Psoas muscle (tissue), 8 donors: ENCODE measurements at places on chromosomes 4 and X. TPM values are rescaled to one million over a fixed set of nuclear protein-coding genes. Genes with fewer than 3 reads are reported as not detected.

DNA sequence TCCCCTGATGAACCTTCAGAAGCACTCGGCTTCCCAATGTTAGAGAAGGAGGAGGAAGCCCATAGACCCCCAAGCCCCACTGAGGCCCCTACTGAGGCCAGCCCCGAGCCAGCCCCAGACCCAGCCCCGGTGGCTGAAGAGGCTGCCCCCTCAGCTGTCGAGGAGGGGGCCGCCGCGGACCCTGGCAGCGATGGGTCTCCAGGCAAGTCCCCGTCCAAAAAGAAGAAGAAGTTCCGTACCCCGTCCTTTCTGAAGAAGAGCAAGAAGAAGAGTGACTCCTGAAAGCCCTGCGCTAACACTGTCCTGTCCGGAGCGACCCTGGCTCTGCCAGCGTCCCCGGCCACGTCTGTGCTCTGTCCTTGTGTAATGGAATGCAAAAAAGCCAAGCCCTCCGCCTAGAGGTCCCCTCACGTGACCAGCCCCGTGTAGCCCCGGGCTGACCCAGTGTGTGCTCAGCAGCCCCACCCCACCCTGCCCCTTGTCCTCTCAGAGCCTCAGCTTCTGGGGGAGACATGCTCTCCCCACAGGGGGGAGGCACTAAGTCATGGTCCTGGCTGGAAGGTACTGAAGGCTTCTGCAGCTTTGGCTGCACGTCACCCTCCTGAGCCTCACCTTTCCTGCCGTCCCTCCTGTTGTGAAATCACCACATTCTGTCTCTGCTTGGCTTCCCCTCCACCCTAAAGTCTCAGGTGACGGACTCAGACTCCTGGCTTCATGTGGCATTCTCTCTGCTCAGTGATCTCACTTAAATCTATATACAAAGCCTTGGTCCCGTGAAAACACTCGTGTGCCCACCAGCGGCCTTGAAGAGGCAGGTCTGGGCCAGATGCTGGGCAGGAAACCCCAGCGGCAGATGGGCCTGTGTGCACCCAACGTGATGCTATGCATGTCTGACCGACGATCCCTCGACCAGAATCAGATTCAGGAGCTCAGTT, 34.7 kb downstream of the NOP14 start:
- H3K27ac ChIP-seq: no peak overlapping the region
- H3K27me3 ChIP-seq: no peaks in the 10 kb centered on the region
- peak; percentile 33 for DNase-seq
- H3K4me3 ChIP-seq: no peak overlapping the region
- peaks cover 6% of the 10 kb centered on the region for H3K36me3 ChIP-seq
- peaks cover 28% of the 10 kb centered on the region for H3K4me1 ChIP-seq

DNA sequence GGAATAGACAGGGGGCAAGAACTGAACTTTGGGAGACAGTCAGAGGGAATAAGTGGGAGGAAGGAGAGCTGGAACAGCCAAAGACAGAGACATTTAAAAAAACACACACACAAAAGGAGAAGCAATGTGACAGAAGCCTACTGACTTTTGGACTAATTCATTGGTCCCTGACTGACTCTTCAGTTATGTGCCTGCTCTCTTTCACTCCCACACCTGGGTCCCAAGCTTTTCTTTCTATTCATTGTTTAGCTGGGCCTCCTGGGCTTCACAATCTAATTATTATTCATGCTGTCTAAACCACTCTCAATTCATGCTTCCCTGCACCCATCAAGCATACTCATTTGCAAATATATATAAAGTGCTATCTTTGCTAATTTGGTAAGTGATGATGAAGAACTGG, 139.2 kb upstream of the IRS4 start:
- no peak for DNase-seq
- no peaks in the 10 kb centered on the region for H3K36me3 ChIP-seq
- no peaks in the 10 kb centered on the region for H3K27me3 ChIP-seq
- H3K4me1 ChIP-seq: no peaks in the 10 kb centered on the region

The GRPR gene
- 0.32 TPM for total RNA-seq

The PNCK gene
- total RNA-seq: 0.92 TPM

The ARSJ gene
- total RNA-seq: 0.21 TPM

DNA sequence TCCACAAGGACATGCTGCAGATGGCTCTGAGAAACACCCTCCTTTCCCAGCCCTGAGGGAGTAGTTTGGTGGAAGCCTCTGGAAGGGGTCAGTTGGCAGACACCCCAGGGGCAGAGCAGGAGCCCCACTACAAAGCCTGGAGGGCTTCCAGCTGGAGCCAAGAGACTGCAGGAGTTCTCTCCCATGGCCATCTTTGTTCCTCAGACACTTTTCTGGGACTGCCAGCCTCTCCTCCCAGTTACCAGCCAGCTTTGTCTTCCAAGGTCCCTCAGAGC, 91.0 kb upstream of the PJA1 start:
- no peaks in the 10 kb centered on the region for H3K36me3 ChIP-seq
- H3K4me3 ChIP-seq: no peak overlapping the region
- H3K4me1 ChIP-seq: no peaks in the 10 kb centered on the region

The ESX1 gene
- total RNA-seq: not detected

GRCh38 chr4:82802911-82803310, 4.3 kb upstream of the SCD5 start:
- no peak for DNase-seq
- peaks cover 4% of the 10 kb centered on the region for H3K27me3 ChIP-seq
- no peak overlapping the region for H3K4me3 ChIP-seq
- no peaks in the 10 kb centered on the region for H3K36me3 ChIP-seq

DNA sequence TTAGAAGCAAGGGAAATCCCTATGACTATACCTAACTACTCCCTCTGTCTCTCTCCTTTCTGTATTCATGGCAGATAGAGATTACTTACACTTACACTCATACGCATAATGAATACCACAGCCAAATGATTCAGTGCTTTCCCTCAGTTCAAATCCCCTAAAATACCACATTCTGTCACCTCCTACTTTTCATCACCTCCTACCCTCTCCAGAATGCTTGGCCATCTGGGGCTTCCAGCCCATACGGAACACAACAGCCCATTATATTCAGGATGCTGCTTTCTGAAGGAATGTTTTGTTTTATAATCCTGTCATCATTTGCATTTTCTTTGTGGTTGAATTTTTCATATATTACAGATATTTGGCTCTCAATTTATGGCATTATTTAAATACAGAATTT, 361.6 kb downstream of the GRIA2 start:
- H3K4me1 ChIP-seq: no peaks in the 10 kb centered on the region
- no peak overlapping the region for H3K27ac ChIP-seq
- no peaks in the 10 kb centered on the region for H3K36me3 ChIP-seq
- H3K27me3 ChIP-seq: no peaks in the 10 kb centered on the region

DNA sequence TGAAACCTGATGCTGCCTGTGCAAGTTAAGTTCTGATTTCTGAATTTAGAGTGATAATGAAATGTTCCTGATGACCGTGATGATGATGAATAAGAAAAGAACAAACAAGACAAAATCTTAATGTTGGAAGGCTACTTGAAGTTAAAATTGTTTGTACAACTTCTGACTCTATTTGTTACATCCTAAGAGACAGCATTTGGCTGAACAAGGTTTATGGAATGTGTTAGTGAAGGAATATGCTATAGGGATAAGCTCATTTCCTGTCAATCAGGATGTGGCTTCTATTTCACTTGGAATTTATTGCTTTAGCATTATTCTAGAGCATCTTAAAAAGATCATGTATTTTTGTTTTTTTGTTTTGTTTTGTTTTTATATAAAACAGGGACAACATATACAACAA, 267.5 kb downstream of the FAT4 start:
- H3K27me3 ChIP-seq: no peaks in the 10 kb centered on the region
- H3K4me3 ChIP-seq: no peak overlapping the region
- no peak overlapping the region for H3K27ac ChIP-seq
- no peaks in the 10 kb centered on the region for H3K36me3 ChIP-seq
- DNase-seq: no peak

GRCh38 chr4:185932491-185932890, 120.5 kb upstream of the SORBS2 start:
- no peaks in the 10 kb centered on the region for H3K36me3 ChIP-seq
- no peak overlapping the region for H3K4me3 ChIP-seq
- peaks cover 3% of the 10 kb centered on the region for H3K27me3 ChIP-seq
- no peaks in the 10 kb centered on the region for H3K4me1 ChIP-seq

DNA sequence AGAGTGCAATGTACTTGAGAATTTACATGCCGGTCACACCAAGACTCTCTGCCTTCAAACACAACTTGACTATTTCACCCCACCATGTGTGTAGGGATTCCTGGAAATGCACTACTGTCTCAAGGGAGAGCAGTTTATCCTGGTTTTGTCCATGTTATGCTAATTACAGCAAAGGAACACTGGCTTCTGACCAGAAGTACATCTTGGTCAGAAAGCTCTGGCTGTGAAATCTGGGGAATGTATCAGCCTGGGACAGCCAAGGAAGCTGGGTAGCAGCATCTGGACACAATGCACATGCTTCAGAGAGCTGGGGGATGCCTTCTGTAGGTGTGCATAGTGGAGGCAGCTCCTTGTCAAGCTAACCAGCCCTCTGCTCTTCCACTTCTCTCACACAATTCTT, 1432.6 kb upstream of the TENM3 start:
- H3K27ac ChIP-seq: no peak overlapping the region
- no peaks in the 10 kb centered on the region for H3K4me1 ChIP-seq
- H3K36me3 ChIP-seq: no peaks in the 10 kb centered on the region
- no peaks in the 10 kb centered on the region for H3K27me3 ChIP-seq
- H3K4me3 ChIP-seq: no peak overlapping the region

The ZAR1 gene
- not detected for total RNA-seq

The AKAP14 gene
- total RNA-seq: not detected

The EOLA1 gene
- 24.5 TPM for total RNA-seq

GRCh38 chr4:73976716-73977115, 5.1 kb downstream of the PF4 start:
- no peak for DNase-seq
- no peaks in the 10 kb centered on the region for H3K36me3 ChIP-seq
- H3K27ac ChIP-seq: no peak overlapping the region
- H3K4me3 ChIP-seq: no peak overlapping the region

DNA sequence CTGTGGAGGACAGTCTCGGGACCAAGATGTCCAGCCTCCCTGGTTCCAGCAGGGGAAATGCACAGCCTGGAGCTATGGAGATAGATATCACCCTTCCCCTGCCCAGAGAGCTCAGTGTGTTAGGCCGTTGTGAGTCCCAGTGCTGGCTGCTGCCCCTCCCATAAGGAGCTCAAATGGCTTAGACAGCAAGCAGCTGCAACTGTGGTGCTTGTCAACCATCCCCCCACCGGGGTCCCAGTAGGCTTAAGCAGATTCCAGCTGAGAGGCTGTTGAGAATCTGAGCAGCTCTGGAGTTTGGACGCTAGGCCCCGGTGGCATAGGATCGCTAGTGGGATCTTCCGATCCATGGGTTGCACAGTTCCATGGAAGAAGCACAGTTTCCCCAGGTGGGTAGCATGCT, 181.8 kb upstream of the POF1B start:
- no peaks in the 10 kb centered on the region for H3K4me1 ChIP-seq
- no peaks in the 10 kb centered on the region for H3K27me3 ChIP-seq
- H3K36me3 ChIP-seq: no peaks in the 10 kb centered on the region
- no peak overlapping the region for H3K4me3 ChIP-seq
- no peak for DNase-seq
- no peak overlapping the region for H3K27ac ChIP-seq

GRCh38 chr4:181971973-181972372, 271.2 kb upstream of the TENM3 start:
- H3K27ac ChIP-seq: no peak overlapping the region
- DNase-seq: no peak
- H3K27me3 ChIP-seq: no peaks in the 10 kb centered on the region
- H3K4me3 ChIP-seq: no peak overlapping the region

- no peaks in the 10 kb centered on the region for H3K27me3 ChIP-seq
- DNase-seq: no peak
- no peaks in the 10 kb centered on the region for H3K4me1 ChIP-seq
- H3K36me3 ChIP-seq: no peaks in the 10 kb centered on the region
- H3K27ac ChIP-seq: no peak overlapping the region
Observed at GRCh38 chrX:1134156-1134555, 78.3 kb downstream of the CRLF2 start.

The NKX6-1 gene
- not detected for total RNA-seq
